Activated CD4-positive, alpha-beta T cell treated with anti-CD3 and anti-CD28 coated beads for 48 hours (primary cell): ENCODE measurements at places on chromosomes 4 and X.

GRCh38 chr4:87053802-87054767, 119.3 kb downstream of the AFF1 start:
- DNase-seq, result no peak

DNA sequence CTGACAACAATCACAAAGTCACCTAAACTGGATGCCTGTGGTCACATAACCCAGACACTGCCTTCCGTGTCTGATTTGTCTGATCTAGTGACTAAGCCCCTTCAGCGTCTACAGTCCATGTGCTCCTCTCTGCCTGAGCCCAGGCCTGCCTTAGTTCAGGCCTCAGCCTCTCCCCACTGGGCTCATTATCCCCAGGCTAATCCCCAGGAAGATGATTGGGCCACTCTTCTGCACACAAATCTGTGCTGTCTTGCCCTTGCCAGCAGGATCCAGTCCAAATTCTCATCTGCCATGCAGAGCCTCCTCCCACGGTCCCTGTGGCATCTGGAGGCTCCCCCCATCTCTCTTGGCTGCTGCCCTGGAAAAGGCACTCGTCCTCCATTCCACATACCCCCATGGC, 96.5 kb downstream of the SLC2A9 start:
- DNase-seq, result no peak

DNA sequence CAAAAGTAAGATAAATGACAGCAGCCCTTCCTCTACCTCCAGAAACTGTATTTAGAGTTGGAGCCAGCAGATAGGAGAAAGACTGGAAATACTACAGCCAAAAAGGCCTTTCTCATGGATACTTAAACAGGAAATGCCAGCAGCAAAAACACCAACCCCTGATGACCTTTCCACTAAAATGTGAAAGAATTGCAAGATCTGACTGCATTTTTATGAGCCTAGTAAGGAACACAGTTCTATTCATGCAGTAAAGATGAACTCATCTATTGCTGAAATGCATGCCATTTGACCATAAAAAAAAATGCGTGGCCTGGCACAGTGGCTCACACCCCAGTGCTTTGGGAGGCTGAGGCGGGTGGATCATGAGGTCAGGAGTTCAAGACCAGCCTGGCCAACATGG, 19.9 kb downstream of the ABCG2 start:
- DNase-seq, result no peak

DNA sequence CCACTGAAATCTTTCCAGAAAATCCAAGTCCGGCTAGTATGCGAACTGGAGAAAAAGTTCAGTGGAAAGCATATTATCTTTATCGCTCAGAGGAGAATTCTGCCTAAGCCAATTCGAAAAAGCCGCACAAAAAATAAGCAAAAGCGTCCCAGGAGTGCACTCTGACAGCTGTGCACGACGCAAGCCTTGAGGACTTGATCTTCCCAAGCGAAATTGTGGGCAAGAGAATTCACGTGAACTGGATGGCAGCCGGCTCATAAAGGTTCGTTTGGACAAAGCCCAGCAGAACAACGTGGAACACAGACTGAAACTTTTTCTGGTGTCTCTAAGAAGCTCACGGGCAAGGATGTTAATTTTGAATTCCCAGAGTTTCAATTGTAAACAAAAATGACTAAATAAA, 34.4 kb downstream of the STX18 start:
- DNase-seq, result no peak

- DNase-seq, result peak; percentile 7
Observed at GRCh38 chrX:1450361-1451161, 2.1 kb downstream of the ASMTL start.

DNA sequence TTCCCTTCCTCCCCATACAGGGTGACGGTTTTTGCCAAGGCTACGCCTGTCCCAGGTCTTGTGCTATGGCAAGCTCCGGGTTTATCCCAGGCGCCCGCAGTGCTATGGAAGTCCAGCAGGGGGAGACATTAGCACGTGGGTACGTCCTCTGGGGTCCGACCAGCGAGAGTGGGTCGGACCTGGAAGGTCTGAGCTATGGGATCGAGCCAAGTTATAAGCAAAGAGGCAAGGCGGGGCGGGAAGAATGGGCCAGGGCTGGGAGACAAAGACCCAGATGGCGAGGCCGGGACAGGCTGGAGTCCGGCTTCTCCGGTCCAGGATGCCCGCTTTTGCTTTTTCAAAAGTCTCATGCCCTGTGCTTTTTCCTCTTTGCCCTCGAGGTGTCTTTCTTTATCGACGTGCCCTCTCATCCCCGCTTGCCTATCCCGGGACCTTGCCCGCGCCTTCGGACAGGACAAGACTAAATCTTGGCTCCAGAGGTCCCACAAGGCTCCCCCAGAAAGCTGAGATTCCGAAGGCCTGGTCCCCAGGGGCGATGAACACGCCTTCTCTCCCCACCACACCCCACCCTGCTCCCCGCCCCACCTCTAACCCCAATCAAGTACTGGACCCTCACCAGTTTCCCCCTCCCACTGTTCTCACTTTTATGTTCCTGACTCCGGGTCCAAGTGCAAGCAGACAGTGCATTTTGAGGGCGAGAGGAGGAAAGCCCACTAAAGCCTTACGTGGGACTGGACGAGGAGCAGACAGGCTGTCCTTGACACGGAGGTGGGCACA, 785 bp upstream of the EFNB1 start:
- peak; percentile 83 for DNase-seq

- no peak for DNase-seq
Observed at GRCh38 chr4:27094783-27095182, 234.1 kb downstream of the STIM2 start.

DNA sequence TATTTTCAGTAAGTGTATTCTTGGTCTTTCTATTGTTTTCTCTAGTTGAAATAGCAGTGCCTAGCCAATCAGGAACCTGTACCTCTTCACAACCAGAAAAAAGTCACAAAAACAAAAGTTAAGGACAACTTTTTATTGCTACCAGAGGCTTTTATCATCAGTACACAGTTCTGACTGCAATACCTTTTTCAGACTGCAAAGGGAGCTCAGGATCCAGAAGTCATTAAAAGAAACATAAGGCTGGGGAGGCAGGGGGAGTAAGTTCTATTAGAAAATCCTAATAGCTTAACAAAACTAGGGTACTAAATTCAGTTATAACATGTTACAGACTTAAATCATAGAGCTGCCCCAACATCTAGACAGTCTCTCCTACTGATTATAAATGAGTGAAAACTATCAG, 28.8 kb downstream of the CCNI start:
- no peak for DNase-seq

DNA sequence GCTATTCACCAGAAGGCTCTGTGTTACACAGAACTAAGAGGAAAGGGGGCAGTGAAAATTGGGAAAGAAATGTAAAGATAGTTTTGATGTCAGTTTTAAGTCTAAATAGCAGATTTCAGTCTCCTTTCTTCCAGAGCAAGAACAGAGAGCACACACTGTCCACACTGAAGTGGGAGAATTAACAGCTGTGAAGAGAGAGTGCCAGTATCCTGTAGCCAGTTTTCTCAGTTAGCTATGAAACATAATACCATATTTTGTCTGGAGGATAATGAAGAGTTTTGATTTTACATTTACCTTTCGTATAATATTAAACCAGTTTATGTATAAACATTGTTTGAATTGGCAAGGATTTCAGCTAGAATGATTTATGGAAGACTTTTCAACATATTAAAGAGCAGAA, 35.1 kb downstream of the FBXO8 start:
- DNase-seq, result no peak

- DNase-seq, result no peak
Observed at GRCh38 chrX:53606456-53606855, 80.1 kb downstream of the HUWE1 start.

GRCh38 chrX:7904562-7904961, 22.7 kb downstream of the PNPLA4 start:
- DNase-seq, result no peak

DNA sequence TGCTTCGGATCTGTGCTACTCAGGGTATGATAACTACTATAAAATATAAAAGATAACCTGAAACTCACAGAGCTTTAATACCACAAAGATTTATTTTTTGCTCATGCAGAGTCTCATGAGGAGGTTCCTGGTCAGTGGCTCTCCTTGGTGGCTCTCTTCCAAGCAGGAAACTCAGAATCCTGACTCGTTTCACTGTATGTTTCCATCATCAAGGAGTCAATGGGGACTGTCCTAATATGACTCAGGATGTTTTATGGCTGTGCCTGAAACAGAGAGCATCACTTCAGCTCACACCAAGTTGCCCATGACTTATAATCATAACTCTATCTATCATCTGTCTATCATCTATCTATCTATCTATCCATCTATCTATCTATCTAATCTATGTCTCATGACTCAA, 620.8 kb upstream of the NR3C2 start:
- no peak for DNase-seq

GRCh38 chr4:42313872-42314271, 83.4 kb upstream of the SHISA3 start:
- no peak for DNase-seq

DNA sequence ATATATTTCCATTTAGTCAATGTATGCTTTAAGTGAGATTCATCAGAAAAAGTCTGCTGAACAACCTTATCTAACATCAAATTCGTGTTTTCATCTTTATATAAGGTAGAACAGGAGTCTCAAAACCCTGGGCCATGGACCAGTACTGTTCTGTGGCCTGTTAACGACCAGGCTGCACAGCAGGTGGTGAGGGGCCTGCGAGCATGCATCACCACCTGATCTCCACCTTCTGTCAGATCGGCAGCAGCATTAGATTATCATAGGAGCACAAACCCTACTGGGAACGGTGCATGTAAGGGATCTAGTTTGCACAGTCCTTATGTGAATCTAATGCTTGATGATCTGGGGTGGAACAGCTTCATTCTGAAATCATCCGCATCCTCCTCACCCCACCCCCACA, 3.2 kb downstream of the CTSO start:
- DNase-seq, result no peak

DNA sequence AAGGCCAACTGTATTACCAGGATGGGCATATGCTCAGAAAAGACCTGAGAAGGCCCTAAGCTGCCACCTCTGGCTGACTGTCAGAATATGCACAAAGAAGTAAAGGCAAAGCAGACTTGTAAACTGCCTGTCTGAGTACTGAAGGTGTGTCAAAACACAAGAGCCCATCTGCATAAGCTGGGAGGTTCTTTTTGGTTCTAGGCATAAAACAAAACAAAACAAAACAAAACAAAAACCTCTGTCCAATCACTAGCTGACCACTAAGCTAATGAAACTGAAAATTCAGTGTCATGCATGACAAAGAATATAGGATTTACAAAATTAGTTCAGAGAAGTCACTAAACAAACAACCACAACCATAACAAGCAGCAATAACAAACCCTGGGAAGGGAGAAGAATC, 20.6 kb downstream of the SH3D19 start:
- no peak for DNase-seq

- DNase-seq, result no peak
Observed at GRCh38 chr4:134465417-134465816, 263.8 kb upstream of the PABPC4L start.

DNA sequence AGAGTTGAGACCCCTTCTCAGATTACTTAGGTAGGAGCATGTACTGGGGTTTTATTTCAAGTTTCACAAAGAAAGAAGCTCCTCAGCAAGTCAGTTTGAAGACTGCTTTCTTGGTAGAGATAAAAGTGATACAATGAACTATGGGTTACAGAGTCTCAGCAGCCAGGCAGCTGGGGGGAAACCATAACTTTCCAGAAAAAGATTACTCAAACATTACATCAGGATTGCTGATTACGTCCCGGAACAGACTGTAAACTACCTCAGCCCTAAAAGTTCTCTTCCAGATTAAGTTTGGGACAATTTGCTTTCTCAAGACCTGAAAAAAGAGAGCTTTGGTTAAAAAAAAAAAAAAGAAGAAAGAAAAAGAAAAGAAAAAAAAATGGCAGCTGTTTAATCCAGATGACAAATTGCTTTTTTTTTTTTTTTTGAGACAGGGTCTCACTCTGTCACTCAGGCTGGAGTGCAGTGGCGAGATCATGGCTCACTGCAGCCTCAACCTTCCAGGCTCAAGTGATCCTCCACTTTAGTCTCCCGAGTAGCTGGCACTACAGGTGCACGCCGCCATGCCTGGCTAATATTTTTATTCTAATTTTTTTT, 16.6 kb downstream of the SAT1 start:
- DNase-seq, result no peak

DNA sequence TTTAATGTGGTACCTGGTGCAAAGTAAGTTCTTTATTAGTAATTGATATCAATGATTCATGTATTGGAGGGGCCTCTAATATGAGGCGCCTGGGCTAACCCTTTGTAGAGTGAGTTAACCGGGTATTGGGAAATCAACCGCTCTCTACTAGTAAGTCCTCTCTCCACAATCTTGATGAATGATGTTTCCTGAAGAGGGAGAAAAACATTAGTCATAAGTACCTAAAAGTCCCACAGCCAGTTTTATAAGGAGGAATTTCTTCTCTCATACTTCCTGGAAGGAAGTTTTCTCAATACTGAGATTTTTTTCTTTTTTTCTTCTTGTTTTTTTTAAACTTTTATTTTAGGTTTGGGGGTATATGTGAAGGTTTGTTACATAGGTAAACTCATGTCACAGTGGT, 62.3 kb downstream of the AGTR2 start:
- no peak for DNase-seq

DNA sequence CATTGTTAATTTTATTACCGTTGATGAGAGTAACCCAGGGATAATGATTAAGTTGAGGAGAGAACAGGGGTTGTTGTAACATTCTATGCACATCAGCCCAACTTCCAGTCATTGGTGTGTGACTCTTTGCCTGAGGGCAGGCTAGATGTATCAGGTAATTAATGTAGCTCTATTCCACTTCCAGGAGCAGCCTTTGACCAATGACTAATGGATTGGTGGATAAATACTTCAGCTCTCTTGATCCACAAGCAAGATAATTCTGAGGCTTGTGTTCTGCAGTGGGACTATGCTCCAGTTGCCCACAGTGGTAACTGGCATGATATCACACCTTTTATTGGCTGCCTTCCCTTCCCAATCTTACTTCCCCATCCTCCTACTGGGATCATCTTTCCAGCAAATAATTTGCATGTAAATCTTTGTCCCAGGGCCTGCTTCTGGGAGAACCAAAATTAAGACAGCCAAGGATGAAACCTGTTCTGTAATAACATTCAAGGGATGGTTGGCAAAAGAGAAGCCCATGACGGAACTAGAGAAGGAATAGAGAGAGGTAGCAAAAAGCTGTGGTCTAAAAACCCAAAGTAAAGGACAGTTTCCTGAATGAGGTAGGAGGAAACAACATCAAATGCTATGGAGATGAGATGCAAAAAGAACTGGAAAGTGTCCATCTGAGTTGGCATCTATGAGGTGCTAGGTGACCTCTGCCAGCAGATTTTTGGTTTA, 241.4 kb upstream of the RPS6KA3 start:
- DNase-seq, result no peak

GRCh38 chr4:151833174-151833573, 72.4 kb upstream of the GATB start:
- DNase-seq, result no peak
